ENCODE measurements at places on chromosomes 6 and 20.

DNA sequence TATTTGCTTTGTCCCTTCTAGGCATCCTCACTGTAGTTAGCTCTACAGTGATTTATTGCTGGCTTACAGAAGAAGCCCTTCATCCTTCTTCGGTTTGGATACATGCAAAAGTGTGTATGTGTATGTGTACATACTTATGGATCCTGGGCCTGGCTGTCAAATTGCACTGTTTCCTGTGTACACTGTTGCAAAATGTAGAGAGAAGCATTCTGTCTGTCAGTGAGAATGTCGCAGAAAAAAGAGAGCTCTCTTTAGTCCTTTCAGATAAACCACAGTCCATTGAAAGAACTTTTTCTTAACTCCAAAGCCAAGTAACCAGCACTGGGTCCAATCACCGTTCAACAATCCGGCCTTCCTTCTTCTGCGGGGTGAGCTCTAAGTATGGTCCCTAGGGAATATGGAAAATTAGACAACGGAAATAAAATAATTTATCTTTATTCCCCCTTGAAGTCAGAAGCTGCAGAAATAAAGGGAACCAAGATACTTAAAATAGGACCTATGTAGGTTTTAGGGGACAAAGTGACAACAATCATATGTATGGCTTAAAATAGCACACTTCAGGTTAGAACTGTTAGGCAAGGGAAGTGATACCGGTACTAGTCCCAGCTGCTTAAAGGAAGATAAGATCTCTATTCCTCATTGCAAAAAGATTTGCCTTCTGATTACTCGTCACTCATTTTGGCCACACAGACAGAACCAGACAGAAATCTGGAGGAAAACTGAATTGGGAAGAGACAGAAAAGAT lies 107.0 kb downstream of the CD83 start:
- DNase-seq, result peak; percentile 14

GRCh38 chr6:25583906-25584305 lies 68.1 kb upstream of the SCGN start:
- DNase-seq, result no peak

GRCh38 chr20:9613871-9614270 lies 99.5 kb downstream of the LAMP5 start:
- no peak for DNase-seq

DNA sequence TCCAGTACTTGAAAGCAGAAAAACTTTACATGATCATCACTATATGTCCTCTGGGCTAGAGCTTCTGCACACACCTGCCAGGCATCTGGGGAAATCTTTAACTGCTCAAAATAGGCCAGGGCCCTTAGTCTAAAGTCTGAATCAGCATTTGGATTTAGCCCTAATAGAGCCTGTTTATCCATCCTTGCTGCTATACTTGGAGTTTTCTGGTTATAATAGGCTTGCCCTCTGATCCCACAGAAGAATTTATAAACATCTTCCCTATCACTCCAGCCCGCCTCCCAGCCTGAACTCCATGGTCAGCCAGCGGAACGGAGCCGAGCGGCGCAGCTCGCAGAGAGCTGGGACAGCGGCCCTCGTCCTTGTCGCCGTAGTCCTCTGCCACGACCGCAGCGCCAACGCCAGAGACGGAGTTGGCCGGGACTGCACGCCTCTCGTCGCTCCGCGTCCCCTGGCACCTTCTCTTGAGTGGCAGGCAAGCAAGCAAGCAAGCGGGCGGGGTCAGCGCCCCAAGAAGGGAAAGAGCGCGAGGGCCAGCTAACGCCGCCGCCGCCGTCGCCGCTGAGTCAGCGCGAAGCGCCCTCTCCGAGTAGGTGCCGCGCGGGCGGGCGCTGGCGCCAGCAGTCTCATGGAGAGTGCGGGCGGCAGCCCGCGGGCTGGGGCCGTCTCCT lies 25.4 kb upstream of the ASIP start:
- peak; percentile 32 for DNase-seq

GRCh38 chr6:155090166-155090565 lies 95.1 kb downstream of the TIAM2 start:
- no peak for DNase-seq

- peak; percentile 46 for DNase-seq
Measured at GRCh38 chr6:117498159-117498558, 15.7 kb downstream of the DCBLD1 start.

DNA sequence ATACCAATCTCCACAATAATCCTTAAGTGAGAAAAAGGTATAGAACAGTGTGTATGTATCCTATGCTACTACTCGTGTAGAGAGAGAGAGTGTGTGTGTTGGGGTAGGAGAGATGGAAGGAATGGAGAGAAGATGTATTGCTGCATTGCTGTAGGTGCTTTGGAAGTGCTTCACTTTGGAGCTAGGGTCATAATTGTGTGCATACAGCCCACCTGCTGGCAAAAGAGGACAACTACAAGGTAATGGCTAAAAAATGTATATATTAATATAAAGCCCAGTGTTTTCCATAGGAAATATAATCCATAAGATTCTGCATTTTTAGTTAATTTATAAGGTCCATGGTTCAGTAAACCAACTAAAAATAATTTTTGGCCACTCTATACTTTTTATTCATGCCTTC lies 36.1 kb downstream of the SERAC1 start:
- no peak for DNase-seq

DNA sequence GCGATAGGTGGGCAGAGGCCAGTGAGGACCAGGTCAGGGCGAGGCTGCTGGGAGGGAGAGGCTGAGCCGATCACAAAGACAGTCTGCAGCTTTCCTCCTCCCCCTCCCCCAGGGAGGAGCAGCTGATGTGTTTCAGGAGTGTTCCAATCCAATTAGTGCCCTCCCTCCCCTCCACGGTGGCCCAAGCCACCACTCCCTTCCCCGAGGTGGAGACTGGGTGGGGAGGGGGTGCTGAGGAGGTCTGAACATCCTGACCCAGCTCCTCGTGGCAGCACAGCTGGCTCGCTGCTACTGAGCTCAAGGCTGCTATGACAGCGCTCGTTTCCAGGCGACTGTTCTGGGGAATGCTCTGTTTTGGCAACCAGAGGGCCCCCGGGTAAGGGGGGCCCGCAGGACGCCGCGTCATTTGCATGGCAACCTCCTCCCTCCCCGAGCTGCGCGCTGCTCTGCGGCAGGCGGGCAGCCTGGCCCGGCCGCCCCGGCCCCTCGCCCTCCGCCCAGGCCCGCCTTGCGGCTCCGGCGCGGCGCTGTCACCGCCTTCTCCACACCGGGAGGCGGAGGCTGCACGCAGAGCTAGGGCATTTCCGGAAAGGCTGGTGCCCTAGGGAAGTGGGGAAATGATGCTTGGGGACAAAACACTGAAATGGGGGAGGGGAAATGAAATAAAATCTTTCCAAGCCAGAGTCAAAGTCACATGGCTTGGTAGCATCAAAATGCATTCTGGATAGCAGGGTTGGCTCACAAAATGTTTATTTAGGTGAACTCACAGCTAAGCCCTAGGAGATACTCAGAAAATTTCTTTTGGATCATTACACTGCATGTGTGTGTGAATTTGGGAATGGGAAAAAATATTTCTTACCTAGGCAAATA lies 67.4 kb upstream of the PIM1 start:
- peak; percentile 92 for DNase-seq

DNA sequence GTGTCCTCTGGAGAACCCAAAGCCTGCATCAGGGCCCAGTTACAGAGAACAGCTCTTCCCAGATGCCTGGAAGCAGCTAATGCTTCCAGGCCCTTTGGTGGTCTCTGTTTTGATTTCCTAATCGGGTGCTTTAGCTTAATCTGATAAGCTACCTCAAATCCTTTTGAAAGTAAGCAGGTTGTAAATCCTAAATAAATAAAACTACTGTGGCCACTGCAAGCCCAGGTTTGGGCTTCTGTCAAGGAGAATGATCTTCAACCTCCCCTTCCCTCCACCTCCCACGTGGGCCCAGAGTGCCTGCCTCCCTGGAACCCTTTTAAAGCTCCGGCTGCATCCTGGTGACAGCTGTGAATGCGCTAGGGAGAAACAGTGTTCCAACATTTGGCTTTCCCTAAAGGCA lies 25.2 kb upstream of the FYN start:
- no peak for DNase-seq

DNA sequence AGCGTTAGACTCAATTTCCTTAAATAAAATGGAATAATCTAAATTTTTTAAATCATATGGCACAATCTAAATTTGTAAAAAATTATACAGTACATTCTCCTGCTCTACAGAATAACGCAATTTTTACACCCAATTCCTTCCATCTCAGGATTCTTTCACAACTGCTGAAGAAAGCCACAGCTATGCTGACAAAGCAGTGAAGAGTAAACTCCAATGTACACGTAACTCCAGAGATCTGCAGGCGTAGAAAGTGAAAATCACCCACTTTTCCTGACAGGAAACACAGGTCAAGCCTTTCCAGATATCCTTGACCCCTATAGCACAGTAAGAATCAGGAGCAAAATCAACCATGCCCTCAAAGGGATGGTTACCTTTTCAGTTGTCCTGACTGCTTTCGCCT lies 27.4 kb downstream of the EPHA7 start:
- DNase-seq, result no peak

DNA sequence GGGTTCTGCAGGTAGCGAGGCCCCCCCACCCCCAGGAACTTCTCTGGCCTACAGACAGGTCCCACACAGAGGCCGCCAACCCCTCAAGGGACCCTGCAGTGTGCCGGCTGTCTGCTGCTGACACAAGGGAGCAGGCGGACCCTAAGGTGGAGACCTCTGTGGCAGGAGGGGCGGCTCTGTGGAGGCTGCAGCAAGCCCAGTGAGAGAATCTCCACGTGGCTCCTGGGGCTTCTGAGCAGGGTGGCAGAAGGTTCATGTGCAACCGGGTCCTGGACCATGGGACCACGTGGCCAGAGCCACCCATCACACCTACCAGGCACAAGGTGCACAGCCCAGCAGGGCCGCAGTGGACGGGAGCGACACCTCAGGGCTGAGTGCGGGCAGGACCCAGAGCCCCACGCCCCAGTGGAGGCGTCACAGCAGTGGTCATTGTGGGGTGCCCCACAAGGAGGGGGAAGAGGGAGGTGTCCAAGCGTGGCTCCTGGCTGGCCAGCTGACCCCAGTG lies 4.3 kb downstream of the ARFRP1 start:
- no peak for DNase-seq

GRCh38 chr6:45592991-45593390 lies 215.3 kb upstream of the SUPT3H start:
- no peak for DNase-seq

DNA sequence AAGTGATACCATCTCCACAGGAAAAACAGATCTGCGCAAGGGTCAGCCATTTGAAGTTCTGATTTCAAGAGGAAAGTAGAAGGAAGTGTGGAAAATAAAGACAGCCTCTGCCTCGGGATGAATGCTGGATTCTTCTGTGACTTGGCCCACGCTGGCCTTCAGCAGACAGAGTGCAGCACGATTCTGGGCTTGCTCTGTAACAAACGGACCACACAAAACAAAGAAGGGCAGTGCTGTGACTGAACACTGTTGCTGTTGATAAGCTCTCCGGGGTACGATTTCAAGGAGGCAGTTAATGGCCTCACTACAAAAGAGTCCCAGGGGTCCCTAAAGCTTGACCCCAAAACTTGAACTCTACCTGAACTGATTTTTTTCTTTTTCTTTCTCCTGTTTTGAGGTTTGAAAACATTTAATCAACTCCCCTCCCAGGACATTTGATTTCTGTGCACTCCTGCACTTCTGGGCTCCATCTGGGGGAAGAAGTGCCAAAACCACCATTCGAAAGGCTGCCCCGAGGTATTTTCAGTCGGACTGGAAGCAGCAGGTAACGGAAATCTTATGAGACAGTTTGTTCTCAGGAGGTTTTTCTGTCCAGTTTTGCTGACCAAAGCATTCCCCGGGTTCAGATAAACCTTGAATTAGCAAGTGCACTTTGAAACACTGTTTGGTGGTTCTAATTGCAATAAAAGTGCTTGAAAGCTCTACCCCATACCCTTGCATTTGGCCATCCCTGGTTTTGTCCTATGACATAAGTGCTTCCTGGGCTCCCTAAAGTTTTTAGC lies 189.6 kb downstream of the MYLK4 start:
- peak; percentile 20 for DNase-seq

DNA sequence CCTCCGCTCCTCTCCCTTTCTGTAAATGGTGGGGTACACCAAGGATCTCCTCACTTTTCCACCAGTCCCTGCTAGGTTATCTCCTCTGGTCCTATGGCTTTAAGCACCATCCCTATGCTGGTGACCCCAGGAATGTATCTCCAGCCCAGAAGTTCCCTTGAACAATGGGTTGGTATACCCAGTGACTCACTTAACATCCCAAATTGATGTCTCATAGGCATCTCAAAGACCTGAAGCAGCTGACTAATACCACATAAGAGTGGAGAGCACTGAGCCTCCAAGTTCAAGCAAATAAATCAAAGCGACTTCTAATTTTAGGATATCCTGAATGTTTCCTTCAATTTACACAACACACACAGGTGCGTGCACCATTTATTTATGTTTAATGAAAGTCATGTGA lies 48.3 kb downstream of the ADGRF1 start:
- no peak for DNase-seq

GRCh38 chr20:21381619-21382018 lies 15.7 kb downstream of the NKX2-4 start:
- no peak for DNase-seq

- no peak for DNase-seq
Measured at GRCh38 chr6:166928644-166929541, 27.5 kb downstream of the RNASET2 start.

DNA sequence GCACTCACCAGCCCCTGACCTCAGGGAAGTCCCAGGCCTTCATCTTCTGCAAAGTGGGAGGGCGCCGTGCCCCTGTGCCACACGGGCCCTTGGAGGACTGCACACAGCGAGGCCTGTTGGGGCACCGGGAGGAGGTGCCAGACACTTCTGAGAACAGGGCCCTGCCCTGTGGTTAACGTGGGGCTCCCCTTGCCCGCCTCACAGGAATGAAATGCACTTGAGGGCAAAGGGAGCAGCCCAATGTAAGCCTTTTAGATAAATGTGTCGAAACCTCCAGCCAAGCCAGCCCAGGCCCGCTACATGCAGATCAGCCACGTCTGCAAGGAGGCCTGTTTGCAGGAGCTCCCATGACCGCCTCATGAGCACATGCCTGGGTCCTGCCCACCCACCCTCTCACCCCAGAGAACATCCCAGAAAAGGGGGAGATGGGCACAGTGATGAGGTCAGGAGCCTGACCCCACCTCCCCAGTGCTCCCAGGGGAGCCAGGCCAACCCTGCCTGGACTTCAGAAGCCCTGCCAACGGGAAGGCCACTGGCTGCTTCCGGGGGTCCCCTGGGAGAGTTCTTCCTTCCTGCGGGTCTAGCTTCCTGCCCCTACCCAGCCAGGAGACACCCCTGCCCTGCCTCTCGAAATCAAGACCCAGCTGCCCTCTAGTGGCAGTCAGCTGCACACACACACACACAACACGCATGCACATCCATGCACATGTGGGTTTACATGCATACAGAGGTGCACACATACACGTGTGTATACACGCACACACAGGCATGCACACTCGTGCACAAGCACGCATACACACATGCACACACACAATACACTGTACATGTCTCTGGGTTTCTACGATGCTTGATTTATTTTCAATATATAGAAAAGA lies 178.7 kb downstream of the TAF4 start:
- peak; percentile 47 for DNase-seq

DNA sequence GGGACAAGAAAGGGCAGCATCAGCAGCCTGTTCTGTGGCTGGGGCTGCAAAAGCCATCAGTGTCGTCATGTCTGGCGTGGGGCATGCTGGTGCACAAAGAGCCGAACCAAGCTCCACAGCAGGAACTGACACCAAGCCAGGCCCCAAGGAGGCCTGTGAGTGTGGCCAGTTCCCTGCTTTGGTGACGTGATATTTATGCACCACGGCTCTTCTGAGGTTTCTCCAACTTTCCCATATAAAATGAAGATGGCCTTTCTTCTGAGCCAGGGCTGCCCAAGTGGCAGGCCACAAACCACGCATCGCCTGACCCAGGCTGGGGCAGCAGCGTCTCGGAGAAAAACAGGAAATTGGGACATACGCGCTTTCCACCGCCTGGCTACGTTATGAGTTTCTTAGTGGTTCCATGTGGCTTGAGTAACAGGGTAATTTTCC lies 109.9 kb downstream of the RIN2 start:
- DNase-seq, result peak; percentile 60
